ENCODE measurements at places on chromosomes 2 and 18.

GRCh38 chr18:10051877-10052631 is 138.2 kb downstream of the VAPA start:
- DNase-seq, result no peak

GRCh38 chr2:215946586-215946985 is 66.8 kb downstream of the MREG start:
- no peak for DNase-seq

DNA sequence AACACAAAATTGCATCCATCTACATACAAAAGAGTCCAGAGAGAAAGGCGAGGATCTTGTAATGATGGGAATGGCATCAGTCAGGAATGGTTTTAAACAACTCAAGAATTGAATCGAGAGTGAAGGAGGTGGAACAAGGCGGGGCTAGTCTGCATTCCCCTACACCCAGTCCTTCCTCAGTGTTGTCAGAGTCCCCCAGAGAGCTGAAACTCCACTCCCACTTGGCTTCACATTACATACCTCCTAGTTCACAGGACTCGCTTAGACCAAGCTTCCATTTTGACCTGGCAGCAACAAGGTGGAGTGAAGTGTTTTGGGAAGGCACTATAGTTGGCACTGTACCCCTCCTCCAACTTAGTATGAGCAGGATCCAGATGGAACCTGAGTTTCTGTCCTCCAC is 1273.5 kb upstream of the CRIM1 start:
- no peak for DNase-seq

DNA sequence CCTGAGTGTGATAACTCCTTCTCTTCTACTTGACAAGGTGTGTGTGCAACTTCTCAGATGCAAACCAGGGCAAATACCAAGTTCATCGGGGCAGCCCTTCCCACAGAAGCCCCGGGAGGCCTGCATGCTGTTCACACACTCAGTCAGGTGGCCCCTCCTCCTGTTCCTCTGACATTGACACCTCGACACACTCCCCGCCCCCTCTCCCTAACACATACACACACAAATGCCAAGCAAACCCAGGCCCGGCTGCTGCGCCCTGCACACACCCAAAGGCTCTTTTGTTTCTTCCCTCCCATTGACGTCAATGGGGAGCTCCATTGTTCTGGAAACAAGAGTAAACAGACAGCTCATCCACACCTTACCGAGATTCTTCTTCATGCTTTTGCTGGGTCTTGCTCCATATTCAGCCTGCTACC is 1.7 kb upstream of the PER2 start:
- DNase-seq, result peak; percentile 57

GRCh38 chr2:75055820-75056675 is 97.6 kb downstream of the POLE4 start:
- peak; percentile 91 for DNase-seq

- DNase-seq, result no peak
These were observed 818.9 kb downstream of the CBLN2 start for GRCh38 chr18:71725256-71725655.

DNA sequence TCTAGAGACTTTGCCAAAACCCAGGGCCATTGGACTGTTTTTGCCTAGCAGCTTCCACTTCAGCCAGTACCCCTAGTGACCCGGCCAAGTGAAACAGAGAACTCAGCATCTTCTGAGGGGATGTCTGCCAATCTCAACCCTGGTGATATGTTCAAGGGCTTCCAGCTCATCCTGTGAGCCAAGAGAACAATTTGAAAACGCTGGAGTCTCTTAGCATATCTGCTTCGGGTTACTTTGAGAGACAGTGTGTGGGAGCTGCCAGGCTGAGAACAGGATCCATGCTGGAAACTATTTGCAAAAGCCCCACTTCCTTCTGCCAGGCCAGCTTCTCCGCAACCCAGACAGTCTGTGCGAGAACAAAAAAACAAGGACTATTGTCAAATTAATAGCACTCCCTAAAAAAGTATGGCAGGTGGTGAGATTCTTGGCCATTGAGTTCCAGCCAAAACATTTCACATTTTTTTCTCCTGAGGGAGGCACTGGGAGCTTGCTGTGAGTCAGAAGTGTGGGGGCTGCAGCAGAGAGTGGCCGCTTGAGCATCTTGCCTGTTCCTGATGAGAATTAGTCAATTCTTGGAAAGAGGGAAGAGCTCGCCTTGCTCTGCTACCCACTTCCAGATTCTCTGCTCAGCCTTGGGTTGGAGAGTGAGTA is 395.6 kb upstream of the TRIB2 start:
- DNase-seq, result no peak

DNA sequence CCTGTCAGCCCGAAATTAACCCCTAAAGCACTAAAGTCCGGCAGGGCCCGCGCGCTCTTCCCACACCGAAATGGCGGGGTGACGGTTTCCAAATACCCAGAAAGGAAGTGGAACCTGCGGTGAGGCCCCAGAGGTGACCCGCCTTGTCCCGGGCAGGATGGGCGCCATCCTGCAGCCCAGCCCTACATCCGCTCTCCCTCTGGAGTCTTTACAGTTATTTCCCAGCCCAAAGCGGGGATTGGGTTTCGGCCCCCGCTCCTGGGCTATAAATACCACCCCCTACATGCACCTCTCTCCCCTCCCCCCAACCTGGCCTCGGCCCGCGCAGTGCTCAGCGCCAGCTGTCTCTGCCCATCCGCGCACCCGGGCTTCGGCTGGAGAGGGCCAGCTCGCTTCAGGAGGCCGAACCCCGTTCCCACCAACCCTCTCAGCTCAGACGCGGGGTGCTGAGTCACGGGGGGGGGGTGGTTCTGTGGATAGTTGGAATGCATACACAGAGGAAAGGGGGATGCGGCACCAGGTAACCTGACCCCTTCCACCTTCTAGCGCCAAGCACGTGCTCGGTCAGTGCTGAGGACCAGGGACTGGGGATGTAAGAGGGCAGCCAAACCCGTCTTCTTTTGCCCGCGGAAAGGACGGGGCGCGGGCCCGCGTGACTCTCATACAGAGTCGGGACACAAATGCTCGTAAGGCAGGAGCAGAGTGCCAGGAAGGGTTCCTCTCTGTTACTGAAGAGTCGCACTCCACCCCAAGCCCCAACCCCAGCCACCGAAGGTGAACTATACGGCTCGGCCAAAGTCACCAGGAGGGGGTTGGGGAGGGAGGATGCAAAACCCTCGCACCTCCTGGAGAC is at the start of gene TUBA4B:
Gene TUBA4B (plus strand): TSS at position 344 of the 853 bp plus-strand sequence. CDS start 165 bp downstream, at position 509.
- DNase-seq, result no peak

GRCh38 chr2:168797286-168797655 is 5.2 kb upstream of the NOSTRIN start:
- DNase-seq, result no peak

GRCh38 chr2:191019376-191019775 is 5.4 kb upstream of the STAT1 start:
- DNase-seq, result no peak

- DNase-seq, result no peak
These were observed 135.1 kb upstream of the TFPI start for GRCh38 chr2:187689372-187689771.

DNA sequence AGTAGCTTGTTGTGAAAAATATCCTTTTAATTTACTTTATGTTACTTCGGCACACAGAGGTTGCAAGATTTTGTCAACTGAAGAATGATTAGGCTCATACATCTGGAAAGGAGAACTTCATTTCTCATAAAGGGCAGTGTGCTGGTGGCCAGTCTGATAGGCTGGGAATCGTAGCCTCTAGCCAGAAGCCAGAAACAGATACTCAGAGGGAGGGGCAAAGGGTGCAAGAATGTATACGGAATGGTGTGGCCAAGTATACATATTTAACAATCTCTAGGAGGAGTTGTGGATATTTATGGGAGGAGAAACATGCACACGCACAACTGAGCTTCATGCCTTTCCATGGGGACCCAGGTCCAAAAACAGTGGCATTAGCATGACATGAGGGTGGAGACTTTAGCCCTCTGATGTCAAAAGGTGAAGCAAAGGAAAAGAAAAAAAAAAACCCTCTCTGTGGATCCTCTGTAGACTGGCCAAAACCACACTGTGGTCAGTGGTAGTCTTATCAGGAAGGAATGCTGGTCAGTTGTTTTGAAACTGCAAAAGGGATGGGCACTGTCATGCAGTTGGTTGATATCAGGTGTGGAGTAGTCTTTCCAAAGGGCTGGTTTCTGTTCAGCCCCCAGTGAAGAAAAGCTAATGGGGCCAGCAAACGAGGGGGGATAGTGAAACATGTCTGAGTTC is 34.9 kb upstream of the APCDD1 start:
- no peak for DNase-seq

GRCh38 chr2:70188460-70188859 is 2.4 kb downstream of the C2orf42 start:
- no peak for DNase-seq

DNA sequence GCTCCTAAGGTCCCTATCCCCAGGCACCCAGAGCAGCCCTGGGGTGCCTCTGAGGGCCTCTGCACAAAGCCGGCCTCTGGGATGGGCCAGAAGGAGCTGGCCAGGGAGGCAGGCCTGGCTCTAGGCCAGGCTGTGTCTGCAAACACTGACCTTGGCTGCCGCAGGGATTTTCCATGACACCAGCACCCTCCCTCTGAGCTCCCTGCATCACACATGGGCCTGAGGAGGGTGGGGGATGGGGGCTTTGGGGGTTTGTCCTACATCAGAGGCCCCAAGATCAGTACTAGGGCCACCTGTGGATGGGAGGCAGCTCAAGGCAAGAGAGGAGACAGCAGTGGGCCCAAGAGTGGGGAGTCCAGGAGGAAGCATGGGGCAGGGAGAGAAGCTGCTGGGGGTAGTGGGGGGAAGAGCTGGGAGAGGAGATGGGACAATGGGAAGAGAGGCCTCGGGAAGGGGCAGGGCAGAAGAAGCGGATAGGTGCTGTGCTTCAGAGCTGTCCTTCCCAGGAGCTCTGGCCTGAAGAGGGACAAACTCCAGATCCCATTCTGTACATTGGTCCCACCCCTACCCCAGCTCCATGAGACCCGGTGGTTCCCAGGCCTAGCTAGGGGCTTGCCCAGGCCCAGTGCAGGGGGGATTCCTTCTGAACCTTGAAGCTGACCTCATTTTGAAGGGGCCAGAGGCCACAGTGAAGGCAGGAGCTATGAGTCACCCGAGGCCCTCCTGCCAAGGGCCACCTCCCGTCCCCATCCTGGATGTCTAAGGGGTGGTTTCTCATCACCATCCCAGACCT is 28.0 kb downstream of the KCNK3 start:
- no peak for DNase-seq

GRCh38 chr2:43218702-43219382 is 7.6 kb downstream of the ZFP36L2 start:
- DNase-seq, result no peak

- DNase-seq, result no peak
These were observed 78.0 kb downstream of the UPP2 start for GRCh38 chr2:158179660-158180059.

DNA sequence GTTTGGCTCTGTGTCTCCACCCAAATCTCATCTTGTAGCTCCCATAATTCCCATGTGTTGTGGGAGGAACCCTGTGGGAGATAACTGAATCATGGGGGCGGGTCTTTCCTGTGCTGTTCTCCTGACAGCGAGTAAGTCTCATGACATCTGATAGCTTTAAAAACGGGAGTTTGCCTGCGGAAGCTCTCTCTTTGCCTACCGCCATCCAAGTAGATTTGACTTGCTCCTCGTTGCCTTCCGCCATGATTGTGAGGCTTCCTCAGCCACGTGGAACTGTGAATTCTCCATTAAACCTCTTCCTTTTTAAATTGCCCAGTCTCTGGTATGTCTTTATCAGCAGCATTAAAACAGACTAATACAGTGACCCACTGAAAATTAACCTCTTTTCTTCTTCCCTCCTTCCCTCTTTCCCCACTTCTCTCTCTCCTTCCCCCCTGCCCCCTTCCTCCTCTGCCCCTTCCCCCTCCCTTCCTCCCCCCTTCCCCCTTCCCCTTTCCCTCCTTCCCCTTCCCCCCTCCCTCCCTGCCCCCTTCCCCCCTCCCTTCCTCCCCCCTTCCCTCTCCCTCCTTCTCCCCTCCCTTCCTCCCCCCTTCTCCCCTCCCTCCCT is 818.8 kb downstream of the SLC4A3 start:
- no peak for DNase-seq

DNA sequence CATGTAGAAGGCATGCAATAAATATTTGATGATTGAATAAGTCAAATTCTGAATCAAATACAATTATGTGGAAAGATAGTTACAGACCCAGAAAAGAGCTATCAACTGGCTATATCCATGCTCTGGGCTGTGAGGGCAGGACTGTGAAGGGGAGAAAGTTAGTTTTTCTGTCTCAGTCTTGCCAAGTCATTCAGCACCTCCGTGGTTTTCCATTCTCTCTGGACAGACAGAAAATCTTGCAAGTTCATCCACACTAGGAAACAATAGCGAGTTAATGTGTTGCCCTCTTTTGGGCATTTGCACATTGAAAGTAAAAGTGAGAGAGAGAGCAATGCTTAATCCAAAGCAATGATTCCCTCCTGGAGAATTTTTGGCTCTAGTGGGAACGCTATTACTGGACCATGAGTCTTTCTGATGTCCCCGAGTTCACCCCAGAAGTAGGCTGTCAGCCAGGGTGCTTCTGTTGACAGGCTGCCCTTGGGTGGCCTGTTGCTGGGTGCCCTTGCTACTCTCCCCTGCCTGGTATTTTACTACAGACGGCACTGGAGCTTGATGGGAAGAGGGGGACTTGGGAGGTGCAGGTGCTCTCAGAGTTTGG is 238.3 kb downstream of the LOXHD1 start:
- no peak for DNase-seq

- DNase-seq, result no peak
These were observed 105.6 kb upstream of the CCDC150 start for GRCh38 chr2:196533772-196534397.

DNA sequence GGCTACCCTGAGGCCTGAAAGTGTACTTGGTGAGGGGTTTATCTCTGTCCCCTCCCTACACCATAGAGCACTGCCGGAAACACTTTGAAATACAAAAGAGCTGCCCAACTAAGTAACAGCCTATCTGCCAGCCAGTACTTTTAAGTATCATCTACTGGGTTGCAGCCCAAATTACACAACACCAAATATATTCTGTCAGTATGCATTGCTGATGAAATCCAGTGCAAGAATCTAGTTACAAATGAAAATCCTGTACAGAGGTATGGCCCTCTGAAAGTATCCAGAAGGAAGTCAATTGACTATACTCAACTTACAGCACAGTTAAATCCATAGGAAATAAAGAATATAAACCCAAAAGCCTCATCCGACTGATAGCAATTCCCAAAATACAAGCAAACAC is 280.8 kb downstream of the CCDC85A start:
- no peak for DNase-seq

GRCh38 chr2:113233593-113234550 is 44.8 kb downstream of the PAX8 start:
- no peak for DNase-seq

- DNase-seq, result no peak
These were observed 21.2 kb upstream of the UGGT1 start for GRCh38 chr2:128069769-128070168.

DNA sequence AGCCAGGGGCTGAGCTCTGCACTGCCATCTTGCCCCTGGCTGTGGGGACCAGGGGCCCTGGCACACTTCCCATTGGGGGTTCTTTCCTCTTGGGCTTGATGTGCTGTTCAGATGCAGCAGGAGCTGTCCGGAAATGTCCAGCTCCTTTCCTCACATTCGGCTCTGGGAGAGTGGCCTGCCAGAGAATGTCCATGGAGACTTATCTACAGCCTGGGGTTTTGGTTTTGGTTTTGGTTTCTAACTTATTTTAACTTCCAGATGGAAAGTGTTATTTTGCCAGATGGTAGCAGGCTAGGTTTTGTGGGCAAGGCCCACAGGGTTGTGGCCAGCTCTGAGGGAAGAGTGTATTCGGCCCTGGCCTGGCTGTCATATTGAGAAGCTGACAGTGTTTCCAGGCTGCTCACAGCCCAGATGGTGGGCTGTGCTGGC is 177.3 kb downstream of the ANKRD30B start:
- no peak for DNase-seq

GRCh38 chr2:15940661-15941480 is 521 bp downstream of the MYCN start:
- no peak for DNase-seq

- DNase-seq, result no peak
These were observed 80.2 kb downstream of the EFEMP1 start for GRCh38 chr2:55843096-55843993.
